Stimulated activated CD4-positive, alpha-beta T cell treated with anti-CD3 and anti-CD28 coated beads, Interleukin-12 subunit alpha, Interleukin-12 subunit beta, amount 100 ng/mL, for 48 hours (primary cell): ENCODE measurements at places on chromosomes 16 and 17.

DNA sequence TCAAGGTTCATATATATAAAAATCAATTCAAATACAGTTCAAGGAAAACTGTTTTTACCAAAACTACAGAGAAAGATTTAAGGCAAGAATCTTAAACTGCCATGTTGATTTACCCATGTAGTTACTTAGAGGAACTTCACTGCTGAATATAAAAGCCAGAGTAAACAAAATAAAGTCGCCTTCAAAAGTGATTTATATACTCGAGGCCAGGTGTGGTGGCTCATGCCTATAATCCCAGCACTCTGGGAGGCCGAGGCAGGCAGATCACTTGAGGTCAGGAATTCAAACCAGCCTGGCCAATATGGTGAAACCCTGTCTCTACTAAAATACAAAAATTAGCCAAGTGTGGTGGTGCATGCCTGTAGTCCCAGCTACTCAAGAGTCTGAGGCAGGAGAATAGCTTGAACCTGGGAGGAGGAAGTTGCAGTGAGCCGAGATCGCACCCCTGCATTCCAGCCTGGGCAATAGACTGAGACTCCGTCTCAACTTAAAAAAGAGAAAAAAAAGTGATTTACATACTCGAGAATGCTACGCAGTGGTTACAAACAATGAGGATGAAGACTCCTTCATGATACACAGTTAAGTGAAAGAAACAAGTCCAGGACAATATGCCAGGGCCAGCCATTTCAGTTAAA, 54.1 kb upstream of the CNEP1R1 start:
- DNase-seq, result no peak

DNA sequence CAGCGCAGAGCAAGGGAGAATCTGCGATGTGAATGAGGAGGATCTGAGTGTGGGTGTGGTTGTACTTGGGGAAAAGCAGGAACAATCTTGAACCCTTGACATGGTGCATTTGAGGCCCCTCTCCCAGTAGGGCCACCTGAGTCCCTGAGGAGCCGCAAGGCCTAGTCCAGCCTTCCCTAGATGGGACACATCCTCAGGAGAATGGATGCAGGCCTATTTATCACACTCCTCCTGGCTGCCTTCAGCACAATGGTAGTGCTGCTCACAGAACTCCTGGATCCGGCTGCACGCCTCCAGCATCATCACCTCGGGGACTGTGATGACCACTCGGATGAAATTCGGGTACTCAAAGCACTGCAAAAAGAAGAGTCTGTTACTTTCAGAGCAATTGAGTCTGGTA, 9.0 kb downstream of the TAT start:
- no peak for DNase-seq

- DNase-seq, result no peak
Measured at GRCh38 chr16:82660966-82661365, 34.2 kb downstream of the CDH13 start.

- no peak for DNase-seq
Measured at GRCh38 chr17:33637534-33637933, 344.4 kb upstream of the ASIC2 start.

DNA sequence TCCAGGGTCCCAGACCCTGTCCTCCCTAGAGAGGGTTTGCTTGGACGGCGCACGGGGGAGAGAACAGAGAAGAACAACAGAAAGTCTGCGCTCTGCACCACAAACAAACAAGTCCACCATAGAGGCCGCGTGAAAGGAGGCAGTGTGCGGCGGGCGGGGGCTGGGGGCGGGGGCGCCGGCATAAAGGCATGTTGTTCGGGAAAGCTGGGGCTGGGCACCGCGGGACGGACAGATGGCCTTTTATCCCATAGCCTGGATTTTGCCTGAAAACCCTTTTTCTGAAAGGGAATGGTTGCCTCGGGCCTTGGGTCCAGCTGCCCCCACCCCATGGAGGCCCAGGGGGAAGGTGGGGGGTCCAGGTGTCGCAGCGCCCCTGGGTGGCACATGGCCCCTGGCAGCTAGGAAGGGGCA, 26.0 kb downstream of the FA2H start:
- DNase-seq, result no peak

DNA sequence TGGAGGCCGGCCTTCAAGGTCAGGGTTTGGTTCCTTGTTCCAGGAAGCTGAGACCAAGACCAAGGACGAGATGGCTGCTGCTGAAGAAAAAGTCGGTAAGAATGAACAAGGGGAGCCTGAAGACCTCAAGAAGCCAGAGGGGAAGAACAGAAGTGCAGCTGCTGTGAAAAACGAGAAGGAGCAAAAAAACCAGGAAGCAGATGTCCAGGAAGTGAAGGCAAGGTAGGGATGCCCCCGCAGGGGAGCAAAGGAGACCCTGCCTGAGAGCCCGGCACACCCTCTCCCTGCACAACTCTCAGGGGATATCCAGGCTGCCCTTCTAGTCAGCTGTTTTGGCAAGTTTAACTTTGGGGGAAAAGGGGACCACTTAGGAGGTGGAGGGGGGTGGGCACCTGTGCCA, 29.0 kb downstream of the RNF213 start:
- DNase-seq, result no peak

DNA sequence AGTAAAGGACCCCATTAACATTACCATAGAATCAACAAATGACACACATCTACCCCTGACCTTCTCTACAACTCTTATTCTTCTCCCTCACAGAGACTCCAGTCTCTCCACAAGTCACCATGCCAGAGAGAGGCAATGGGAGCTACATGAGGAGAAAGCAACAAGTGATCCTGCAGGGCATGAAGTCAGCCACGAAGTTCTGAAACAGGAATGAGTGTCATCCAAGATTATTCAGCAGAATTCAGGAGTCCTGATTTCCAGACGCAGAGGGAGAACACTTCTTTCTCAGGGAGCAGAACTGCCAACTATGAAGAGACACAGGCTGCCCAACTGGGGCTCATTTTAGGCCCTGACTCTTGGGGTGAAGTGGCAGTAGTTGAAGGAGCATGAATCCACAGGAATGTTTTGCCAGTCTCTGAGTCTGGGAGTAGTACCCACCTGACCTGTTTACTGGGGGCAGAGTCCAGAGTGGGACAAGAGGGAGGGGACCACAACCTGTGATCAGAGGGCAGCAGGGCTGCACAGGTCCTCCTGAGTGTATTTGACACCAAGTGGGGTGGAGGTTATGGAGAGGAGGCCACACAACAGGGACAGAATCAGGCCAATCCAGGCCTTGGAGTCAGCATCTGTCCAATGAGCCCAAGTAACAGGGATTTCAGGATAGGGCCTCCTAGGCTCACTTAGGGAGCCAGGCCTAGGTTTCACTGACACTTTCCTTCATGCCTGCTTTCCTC, 2.4 kb upstream of the MTMR4 start:
- no peak for DNase-seq

GRCh38 chr16:83100679-83101078, 473.9 kb downstream of the CDH13 start:
- no peak for DNase-seq

GRCh38 chr16:88063211-88063773, 112.1 kb downstream of the BANP start:
- DNase-seq, result no peak

DNA sequence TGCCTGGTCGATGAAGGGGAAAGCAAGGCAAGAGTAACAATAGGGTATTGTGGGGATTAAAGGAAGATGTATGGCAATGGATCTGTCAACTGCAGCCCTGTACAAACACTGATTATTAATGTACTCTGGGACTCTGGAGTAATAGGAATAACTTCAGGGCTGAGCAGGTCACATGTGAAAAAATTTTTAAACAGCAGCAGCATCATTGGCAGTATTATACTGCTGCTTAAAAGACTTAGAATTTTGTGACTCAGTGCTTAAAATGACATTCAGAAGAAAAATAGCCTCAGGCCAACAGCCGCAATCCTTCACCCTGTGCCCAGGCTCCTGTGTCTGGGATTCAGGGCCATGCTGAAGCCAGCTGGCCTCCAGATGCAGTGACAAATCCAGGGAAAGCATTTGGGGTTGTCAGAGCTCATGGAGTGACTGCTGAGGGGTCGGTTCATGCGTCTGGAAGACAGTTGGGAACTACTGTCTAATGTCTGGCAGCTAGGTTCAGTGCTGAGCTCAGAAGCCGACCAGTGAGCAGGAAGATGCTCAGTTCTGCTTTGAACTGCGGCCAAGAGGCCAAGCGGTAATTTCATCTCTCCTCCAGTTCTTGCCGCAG, 22.2 kb downstream of the TEX2 start:
- DNase-seq, result no peak

- DNase-seq, result no peak
Measured at GRCh38 chr16:10107081-10107480, 75.1 kb downstream of the GRIN2A start.

- DNase-seq, result no peak
Measured at GRCh38 chr16:58563775-58564174, 48.5 kb downstream of the SETD6 start.

GRCh38 chr16:82271636-82272035, 101.6 kb upstream of the MPHOSPH6 start:
- DNase-seq, result no peak

GRCh38 chr17:74738051-74738996, 1.3 kb downstream of the RAB37 start:
- no peak for DNase-seq

DNA sequence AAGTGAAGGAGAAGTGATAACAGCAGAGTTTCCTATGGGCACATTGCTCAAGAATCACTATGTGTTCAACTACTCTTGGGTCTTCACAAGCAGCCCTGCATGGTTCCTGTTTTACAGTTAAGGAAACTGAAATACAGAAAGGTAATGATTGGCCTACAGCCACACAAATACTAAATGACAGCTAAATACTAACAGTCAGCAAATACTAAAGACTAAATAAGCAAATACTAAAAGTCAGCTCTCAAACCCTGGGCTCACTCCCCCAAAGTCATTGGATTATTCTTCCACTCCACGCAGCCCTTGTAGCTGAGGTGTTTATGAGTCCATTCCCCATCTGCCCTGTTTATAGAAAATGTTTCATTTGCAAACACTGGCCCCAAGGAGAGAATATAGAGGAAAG, 372.7 kb upstream of the CDH11 start:
- no peak for DNase-seq

GRCh38 chr16:10121897-10122425, 60.3 kb downstream of the GRIN2A start:
- DNase-seq, result no peak

- no peak for DNase-seq
Measured at GRCh38 chr17:29347831-29348629, 42.1 kb upstream of the TAOK1 start.

- DNase-seq, result no peak
Measured at GRCh38 chr16:28905800-28906372, 19.2 kb downstream of the RABEP2 start.

DNA sequence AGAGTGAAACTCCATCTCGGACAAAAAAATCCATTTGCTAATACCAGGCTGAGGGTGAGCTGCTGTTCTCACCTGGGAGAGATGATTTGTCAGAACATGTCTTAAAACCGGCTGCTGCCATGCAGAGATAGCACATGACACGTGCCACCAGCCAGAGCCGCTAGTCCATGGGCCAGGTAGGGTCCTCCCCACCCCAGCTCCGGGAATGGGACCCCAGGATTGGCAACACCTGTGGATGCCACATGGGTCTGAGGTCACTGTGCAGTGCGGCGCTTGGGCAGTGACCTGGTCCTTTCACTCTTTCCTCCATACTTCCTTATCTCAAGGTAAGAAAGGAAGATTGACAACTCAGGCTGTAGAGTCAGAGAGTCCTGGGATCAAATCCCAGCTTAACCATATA, 393.3 kb upstream of the TNRC6C start:
- no peak for DNase-seq

- no peak for DNase-seq
Measured at GRCh38 chr16:70665113-70665694, 18.8 kb downstream of the IL34 start.

- DNase-seq, result no peak
Measured at GRCh38 chr16:50708373-50709060, 15.1 kb downstream of the NOD2 start.

DNA sequence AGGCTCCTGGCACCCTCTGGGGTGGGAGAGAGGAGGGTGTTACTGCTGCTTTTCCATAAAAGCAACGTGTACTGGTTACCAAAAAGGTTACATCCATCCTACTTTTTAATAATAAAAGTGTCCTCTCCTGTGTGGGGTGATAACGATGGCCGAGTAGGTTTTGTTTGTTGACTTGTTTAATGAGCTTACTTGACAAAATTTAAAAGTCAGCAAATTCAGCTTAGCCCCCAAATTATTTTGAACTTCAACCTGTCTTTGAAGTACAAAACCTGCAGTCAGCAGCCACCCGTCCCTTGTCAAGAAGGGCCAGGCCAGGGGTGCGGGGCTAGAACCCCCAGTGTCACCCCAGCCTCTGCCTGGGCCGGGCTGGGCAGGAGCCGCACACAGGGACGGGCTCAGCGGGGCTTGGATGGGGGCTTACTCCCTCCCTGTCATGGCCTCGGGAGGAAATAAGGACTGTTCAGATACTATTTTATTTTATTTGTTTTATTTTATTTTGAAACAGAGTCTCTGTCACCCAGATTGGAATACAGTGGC, 103.9 kb upstream of the CHMP6 start:
- no peak for DNase-seq

DNA sequence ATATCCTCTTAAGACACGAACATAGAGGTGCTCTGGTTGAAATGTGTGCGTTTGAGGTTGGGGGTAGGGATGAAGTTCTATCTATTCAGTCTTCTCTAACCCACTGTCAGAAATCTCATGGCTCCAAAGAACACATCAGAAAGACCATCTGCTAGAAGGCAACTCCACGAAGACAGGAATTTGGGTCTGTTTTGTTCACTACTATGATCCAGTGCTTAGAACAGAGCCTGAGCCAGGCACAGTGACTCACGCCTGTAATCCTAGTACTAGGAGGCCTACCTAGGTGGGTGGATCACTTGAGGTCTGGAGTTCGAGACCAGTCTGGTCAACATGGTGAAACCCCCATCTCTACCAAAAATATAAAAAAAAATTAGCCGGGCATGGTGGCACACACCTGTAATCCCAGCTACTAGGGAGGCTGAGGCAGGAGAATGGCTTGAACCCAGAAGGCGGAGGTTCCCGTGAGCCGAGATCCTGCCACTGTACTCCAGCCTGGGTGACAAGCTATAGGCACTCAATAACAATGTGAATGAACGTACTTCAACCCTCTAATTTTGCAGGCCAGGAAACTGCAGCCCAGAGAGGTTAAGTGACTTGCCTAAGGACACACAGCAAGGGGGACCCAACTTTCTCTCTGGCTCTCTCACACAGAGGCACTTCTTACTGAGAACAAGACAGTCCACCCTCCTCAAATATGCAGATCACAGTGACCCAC, 2.3 kb downstream of the CASKIN2 start:
- no peak for DNase-seq

DNA sequence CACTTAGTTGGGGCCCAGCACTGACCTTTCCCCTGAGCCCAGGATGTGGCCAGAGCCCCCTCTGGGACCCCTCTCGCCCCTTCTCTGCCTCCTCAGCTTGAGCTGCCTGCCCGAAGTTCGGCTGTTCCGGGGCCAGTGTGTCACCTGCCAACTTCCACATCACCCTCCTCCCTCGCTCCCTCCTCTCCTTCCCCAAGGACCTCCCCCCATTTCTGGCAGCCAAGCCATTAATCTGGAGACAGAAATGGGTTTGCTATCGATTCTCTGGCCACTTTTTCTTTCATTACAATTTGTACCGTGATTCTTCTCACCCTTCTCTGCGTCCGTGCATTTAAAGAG, 8.8 kb upstream of the ADAM11 start:
- no peak for DNase-seq
